ENCODE measurements at places on chromosomes 16 and 17.
A peak's percentile ranks its signal among the peaks of the same experiment; 100 is the strongest.

GRCh38 chr17:76027159-76027839 is at the start of gene EVPL:
EVPL (minus strand) TSS chr17:76027306; CDS start chr17:76027198, 108 bp downstream.
- no peak for DNase-seq

GRCh38 chr16:27818246-27818645 is 245.3 kb downstream of the GSG1L start:
- no peak for DNase-seq

DNA sequence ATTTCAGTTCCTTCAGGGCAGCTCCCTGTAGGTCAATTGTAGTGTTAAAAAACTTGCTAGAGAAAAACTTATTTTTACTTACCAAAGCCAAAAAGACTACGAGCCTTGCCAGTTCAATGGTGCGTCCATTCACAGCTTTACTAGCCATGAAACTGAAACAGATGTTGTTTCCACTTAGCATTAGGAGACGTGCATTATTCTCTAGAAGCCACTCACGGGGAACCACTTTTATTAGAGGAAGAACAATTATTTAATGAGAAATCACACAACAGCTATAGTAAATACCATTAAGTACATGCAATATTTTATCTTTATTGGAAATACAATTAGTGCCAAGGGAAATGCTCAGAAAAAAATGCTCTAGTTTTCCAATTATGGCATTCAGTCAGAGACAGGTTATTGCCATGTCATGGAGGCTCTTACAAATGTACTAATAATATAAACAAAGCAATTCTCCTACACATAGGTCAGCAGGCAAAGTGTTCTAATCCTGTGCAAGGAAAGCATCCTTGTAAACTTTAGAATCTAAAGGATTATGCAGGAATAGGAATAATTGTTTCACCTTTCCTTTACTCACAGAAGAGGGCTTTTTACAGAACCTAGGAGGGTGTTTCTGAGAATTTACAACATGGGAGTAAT is 17.4 kb downstream of the LASP1NB start:
- no peak for DNase-seq

GRCh38 chr17:40617678-40618240 is 29.9 kb downstream of the SMARCE1 start:
- peak; percentile 60 for DNase-seq

GRCh38 chr16:51816929-51817328 is 665.9 kb upstream of the SALL1 start:
- no peak for DNase-seq

All from CD14-positive monocyte (primary cell).